ENCODE measurements at places on chromosomes 2 and 18. TPM values are rescaled to one million over a fixed set of nuclear protein-coding genes. Genes with fewer than 3 reads are reported as not detected.

GRCh38 chr2:43021791-43022509, 204.5 kb downstream of the ZFP36L2 start:
- H3K36me3 ChIP-seq: no peaks in the 10 kb centered on the region
- no peak overlapping the region for H3K4me3 ChIP-seq
- no peak overlapping the region for H3K27ac ChIP-seq
- no peaks in the 10 kb centered on the region for H3K27me3 ChIP-seq

OTOS gene
- not detected for total RNA-seq

DNA sequence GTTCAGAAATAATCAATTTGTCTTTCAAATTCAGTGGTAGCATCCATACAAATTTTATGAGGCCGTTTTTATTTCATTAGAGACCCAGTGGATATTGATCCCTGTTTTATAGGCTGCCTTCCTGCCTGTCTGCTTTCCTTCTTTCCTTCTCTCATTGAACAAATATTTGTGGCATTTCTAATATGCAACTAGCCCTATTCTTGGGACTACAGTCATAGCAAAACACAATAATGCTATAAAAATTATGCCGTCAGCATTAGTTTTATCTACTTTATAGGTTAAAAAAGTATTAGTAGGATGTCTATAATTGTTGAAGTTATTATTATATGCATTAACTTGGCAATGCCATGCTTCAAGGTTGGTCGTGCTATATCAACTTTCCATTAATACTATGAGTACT, 2037.8 kb upstream of the LRRTM1 start:
- H3K4me1 ChIP-seq: no peaks in the 10 kb centered on the region
- no peak for DNase-seq
- no peak overlapping the region for H3K4me3 ChIP-seq
- no peak overlapping the region for H3K27ac ChIP-seq
- H3K27me3 ChIP-seq: no peaks in the 10 kb centered on the region

DNA sequence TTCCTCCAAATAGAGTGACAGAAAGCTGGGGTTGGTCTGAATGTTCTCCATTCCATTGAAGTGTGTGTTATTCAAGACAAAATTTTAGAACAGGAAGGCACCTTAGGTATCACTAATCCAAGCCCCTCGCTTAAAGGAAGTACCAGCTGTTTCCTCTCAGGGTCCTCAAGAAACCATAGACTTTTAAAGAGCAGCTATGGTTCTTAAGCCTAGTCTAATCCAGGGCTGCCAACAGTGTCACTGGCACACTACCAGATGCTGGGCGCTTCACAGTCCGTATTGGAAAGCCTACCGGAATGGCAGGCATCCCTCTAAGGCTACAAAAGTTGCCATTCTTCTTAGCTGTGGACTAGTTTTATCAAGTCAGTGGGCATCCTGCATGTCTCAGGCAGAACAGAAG, 1.9 kb downstream of the NEMP2 start:
- no peaks in the 10 kb centered on the region for H3K36me3 ChIP-seq
- H3K27me3 ChIP-seq: no peaks in the 10 kb centered on the region
- H3K27ac ChIP-seq: no peak overlapping the region
- no peak overlapping the region for H3K4me3 ChIP-seq
- DNase-seq: no peak
- H3K4me1 ChIP-seq: peaks cover 31% of the 10 kb centered on the region

TXNDC2 gene
- 0.33 TPM for total RNA-seq

DNA sequence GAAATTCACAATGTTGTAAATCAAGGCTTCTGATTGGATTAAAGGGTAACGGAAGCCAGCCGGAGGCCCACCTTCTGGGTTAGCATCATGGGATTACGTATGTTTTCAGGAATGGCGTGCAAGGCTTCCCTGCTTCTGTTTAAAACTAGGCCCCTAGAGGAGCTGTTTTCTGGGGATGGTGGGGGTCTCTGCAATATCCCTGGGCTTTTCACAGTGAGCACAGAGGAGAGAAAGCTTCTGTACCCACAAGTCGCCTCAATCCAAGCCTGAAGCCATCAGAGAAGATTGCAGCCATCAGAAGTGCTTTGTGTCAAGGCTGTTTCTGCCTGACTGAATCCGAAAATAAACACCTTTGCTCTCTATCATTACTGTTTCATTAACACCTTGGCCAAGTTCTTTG, 226.9 kb upstream of the SMIM21 start:
- H3K36me3 ChIP-seq: no peaks in the 10 kb centered on the region
- H3K4me3 ChIP-seq: no peak overlapping the region
- H3K27me3 ChIP-seq: no peaks in the 10 kb centered on the region
- DNase-seq: no peak

DNA sequence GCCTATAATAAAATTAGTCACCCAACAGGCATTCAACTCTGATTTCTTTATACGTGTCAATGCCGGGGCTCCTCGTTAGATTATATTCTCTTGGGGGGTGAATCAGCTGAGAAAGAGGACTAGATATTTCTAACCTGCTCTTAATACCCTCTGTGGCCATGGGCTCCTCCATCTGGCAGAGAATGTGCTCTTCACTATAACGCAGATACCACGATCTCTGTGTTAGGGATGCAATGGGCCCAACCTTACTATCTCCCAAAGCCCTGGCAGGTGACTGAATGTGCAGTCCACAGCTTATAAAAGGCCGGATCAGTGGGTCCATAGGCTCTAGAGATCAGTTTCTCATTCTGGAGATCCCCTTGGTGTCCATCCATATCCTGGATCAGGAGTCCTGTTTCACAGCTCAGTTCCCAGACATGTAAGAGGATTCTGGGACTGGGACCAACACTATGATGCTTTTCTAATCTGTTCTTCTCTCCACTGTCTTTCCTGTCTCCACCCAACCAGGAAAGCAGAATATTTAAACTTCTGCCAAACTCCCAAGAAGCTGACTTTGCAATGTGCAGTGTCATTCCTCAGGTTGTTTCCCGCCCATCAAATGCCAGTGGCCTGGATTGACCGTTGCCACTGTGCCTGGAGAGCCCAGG, 71.4 kb upstream of the CELF4 start:
- no peak overlapping the region for H3K4me3 ChIP-seq
- H3K4me1 ChIP-seq: no peaks in the 10 kb centered on the region
- H3K27me3 ChIP-seq: no peaks in the 10 kb centered on the region
- no peaks in the 10 kb centered on the region for H3K36me3 ChIP-seq

DNER gene
- total RNA-seq: 2.9 TPM
